ENCODE measurements at places on chromosomes 16 and 17.

GRCh38 chr17:70702683-70703255 lies 533.4 kb downstream of the KCNJ2 start:
- DNase-seq, result no peak

DNA sequence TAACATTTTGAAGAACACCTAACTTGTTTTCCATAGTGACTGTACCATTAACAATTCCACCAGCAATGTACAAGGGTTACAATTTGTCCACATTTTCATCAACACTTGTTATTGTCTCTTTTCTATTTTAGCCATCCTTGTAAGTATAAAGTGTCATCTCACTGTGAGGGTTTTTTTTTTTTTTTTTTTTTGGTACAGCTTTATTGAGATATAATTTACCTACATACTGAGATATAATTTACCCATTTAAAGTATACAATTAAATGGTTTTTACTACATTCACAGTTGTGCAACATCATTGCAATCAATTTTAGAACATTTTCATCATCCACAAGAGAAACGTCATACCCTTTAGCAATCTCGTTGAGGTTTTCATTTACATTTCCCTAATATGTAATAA lies 17.9 kb upstream of the TMIGD1 start:
- DNase-seq, result no peak

GRCh38 chr16:2026461-2027023 lies at the start of gene NHERF2:
TSS of gene NHERF2 (plus strand) at chr16:2026902. CDS start at chr16:2027006, 104 bp downstream.
- DNase-seq, result peak; percentile 42

DNA sequence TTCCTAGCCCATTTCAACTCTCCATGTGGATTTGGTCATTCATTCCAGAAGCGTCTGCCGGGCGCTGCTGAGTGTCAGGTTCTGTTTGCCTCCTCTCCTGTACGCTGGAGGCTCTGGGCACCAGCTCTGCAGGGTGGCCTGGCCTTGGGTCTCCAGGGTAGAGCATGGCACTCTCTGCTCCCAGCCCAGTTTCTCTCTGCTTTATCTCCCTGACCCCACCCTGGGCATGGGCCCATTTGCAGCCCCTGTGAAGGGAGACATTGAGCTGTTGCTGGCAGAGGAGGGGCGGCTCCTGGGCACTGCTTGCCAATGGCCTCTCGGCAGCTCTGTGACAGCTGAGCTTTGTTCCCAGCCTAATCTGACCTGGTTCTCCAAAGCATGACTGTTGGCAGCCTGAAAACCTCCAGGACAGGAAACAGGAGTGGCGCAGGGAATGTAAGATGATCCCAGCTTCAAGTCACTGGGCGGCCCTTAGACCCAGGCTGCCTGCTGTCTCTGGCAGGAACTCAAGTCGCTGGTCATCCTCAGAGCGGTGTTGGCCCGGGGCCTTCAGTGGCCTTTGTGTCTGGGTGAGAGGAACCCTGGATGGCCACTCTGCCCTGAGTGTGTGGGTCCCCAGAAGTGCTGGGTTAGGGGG lies 146.8 kb downstream of the SEC14L1 start:
- no peak for DNase-seq

DNA sequence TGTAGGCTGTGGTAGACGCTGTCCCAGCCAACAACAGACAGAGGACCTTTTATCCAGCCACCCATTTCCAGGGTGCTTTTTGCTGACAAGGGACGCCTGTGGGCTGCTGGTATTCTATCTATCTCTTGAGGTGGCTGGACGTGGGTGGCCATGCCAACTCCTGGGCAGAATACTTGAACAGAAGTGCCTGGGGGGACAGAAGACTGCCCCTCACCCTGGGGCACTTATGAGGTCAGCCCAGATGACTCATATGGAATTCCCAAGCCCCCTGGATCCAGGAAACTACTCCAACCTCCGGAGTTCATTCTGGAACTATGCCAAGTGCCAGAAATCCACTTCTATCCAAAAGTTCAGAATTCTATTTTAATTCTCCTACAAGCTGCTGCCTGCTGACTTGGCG lies 61.3 kb downstream of the CDRT4 start:
- no peak for DNase-seq
